ENCODE measurements at places on chromosomes 16 and 17.

- H3K27me3 ChIP-seq: peaks cover 3% of the 10 kb centered on the region
- H3K27ac ChIP-seq: no peak overlapping the region
- no peaks in the 10 kb centered on the region for H3K36me3 ChIP-seq
- no peak for DNase-seq
- H3K4me1 ChIP-seq: peaks cover 12% of the 10 kb centered on the region
Measured at GRCh38 chr17:29061036-29061435, 18.1 kb downstream of the PIPOX start.

DNA sequence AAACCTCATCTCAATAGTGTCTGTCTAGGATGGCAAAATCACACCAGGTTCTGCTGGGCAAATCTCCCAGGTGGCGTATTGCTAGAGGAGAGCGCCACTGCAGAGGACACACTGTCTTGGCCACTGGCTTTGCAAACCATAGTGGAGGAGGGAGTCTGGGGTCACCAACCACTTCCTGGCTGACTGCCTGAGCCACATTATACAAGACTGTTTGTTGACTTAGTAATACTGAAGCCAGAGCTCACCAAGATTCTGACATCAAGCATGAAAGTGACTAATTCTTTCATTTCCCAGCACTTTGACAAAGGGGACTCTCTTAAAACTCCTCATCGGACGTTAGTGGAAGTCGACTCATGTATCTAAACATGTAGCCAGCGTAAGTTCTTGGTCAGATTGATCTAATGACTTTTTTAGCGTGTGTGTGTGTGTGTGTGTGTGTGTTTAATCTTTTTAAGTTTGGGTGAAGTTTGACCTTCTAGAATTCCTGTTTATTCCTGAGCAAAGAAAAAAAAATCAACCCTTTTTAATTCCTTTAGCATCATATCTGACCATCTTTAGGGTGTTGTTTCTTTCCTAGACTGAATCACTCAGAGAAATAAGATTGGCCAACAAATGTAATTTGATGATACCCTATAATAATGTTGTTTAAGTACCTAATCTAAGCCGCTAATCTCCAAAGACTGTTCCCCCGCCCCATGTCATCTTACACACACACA is 13.7 kb downstream of the PITPNC1 start:
- peak overlapping the region; percentile 63 for H3K4me3 ChIP-seq
- H3K27me3 ChIP-seq: no peaks in the 10 kb centered on the region
- H3K27ac ChIP-seq: peak overlapping the region; percentile 97
- peaks cover 76% of the 10 kb centered on the region for H3K4me1 ChIP-seq

DNA sequence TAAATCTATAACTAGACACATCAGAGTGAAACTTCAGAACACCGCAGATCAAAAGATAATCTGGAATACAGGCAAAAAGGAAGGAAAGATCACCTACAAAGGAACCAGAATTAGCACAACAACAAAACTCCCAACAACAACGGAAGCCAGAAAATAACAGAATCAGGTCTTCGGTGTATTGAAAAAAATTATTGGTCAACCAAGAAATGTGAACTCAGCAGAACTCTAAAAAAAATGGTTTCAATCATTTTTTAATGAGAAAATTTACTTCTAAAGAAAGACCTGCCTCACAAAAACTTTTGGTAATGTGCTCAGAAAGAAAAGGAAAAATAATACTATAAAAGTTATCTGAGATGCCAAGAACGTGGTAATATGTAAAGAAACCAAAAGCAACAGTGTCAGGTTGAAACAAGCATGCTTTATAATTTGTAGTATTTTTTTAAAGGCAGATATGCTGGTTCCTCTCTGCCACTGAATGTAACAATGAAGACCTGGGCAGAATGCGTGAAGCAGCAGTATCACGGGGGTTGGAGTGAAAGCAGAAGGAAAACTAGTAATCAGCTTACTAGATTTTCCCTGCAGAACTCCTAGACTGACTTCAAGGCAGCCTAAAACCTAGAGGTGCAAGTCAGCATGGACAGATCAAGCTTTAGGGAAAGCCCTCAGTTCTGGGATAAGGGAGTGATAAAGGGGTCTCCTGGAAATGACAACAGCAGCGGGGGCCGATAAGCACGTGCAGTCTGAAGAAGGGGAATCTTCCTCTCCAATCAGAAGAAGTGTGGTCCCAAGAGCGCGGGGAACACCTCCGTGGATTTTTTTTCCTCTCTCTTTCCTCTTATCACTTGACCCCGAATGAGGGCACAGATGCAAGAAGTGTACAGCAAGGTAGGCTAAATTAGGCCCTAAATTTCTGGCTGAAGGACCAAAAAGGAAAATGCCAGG is 80.9 kb upstream of the TEKT1 start:
- H3K4me3 ChIP-seq: no peak overlapping the region
- H3K36me3 ChIP-seq: no peaks in the 10 kb centered on the region
- H3K4me1 ChIP-seq: peaks cover 12% of the 10 kb centered on the region
- no peak for DNase-seq
- H3K27ac ChIP-seq: no peak overlapping the region

DNA sequence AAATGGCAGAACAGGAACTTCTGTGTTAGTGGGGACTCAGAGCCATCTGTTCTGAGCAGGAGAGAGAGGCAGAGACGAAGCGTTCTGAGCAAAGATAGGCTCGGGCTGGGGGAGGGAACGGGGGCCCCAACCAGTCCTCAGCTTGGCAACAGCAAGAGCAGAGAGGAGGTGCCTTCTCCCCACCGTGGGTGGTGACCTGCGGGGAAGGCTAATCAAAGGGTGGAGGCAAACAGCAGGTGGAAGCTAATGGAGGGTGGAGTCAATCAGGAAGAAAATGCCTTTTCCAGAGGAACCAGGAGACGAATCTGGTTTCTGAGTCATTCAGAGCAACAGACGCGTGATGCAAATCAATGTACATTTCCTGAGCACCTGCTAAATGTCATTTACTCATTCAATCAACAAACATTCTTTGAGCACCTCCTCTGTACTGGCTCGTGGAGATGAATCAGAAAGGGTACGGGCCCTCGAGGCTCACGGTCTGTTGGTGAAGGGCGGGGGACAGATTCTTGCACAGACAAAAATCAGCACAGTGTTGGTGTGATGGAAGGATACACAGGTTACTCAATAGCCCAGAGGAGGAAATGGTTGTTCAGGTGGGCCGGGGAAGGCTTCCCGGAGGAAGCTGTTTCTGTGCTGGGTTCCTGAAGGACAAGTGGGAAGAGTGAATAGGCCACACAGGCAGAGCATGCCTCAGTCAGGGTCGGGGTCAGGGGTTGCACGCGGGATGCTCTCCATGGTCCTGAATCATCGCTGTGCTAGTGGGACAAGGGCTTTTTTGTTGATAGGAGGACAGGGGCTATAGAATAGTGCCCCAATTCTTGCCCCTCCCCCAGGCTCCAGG is 5.7 kb upstream of the SPNS2 start:
- H3K36me3 ChIP-seq: no peaks in the 10 kb centered on the region
- no peaks in the 10 kb centered on the region for H3K27me3 ChIP-seq
- H3K4me1 ChIP-seq: peaks cover 3% of the 10 kb centered on the region
- no peak overlapping the region for H3K4me3 ChIP-seq
- no peak for DNase-seq
- no peak overlapping the region for H3K27ac ChIP-seq

All from activated naive CD8-positive, alpha-beta T cell treated with anti-CD3 and anti-CD28 coated beads for 36 hours (primary cell).